ENCODE measurements at places on chromosomes 1 and 21. TPM values are rescaled to one million over a fixed set of nuclear protein-coding genes. Genes with fewer than 3 reads are reported as not detected.

Gene KRTAP19-3
- not detected for total RNA-seq

Gene RABGGTB
- 91.7 TPM for total RNA-seq

- no peaks in the 10 kb centered on the region for H3K36me3 ChIP-seq
- H3K4me3 ChIP-seq = no peak overlapping the region
- H3K27ac ChIP-seq = no peak overlapping the region
- no peaks in the 10 kb centered on the region for H3K27me3 ChIP-seq
- no peak for DNase-seq
Observed at GRCh38 chr1:164760569-164760968, 201.6 kb downstream of the PBX1 start.

GRCh38 chr1:63362073-63362472 is 5.4 kb upstream of the ALG6 start:
- no peak overlapping the region for H3K4me3 ChIP-seq
- peaks cover 22% of the 10 kb centered on the region for H3K27me3 ChIP-seq
- H3K36me3 ChIP-seq = no peaks in the 10 kb centered on the region
- peaks cover 6% of the 10 kb centered on the region for H3K4me1 ChIP-seq
- no peak for DNase-seq

- H3K27ac ChIP-seq = no peak overlapping the region
- H3K4me3 ChIP-seq = no peak overlapping the region
- DNase-seq = no peak
- no peaks in the 10 kb centered on the region for H3K27me3 ChIP-seq
- H3K36me3 ChIP-seq = no peaks in the 10 kb centered on the region
Observed at GRCh38 chr1:49048188-49048587, 271.5 kb upstream of the BEND5 start.

- H3K4me3 ChIP-seq = no peak overlapping the region
- peaks cover 16% of the 10 kb centered on the region for H3K4me1 ChIP-seq
- no peaks in the 10 kb centered on the region for H3K27me3 ChIP-seq
- H3K27ac ChIP-seq = no peak overlapping the region
- no peaks in the 10 kb centered on the region for H3K36me3 ChIP-seq
Observed at GRCh38 chr1:183838221-183838620, 33.3 kb downstream of the RGL1 start.

DNA sequence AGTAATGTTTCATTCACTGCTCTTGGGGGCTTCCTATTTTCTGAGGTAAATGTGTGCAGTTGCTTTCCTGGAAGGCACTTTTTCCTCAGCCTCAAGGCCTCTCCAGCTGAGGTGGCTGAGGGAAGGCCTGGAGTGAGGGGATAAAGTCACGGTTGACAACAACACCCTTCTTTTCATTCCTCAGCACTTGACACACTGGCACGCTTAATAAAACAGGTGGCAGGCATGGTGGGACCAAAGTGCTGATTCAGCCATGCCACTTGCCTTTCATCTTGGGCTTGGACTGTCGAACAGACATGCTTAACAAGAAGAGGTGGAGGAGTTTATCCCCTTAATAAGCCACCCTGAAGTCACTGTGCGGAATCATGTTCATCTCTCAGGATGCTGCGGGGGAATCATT is 23.6 kb upstream of the GRHL3 start:
- no peaks in the 10 kb centered on the region for H3K4me1 ChIP-seq
- H3K27me3 ChIP-seq = peaks cover 33% of the 10 kb centered on the region
- no peaks in the 10 kb centered on the region for H3K36me3 ChIP-seq

GRCh38 chr1:27602462-27603308 is 1.3 kb downstream of the AHDC1 start:
- H3K4me1 ChIP-seq = peaks cover 44% of the 10 kb centered on the region
- no peaks in the 10 kb centered on the region for H3K36me3 ChIP-seq
- H3K27ac ChIP-seq = peak overlapping the region; percentile 55

- H3K4me3 ChIP-seq = no peak overlapping the region
- H3K4me1 ChIP-seq = peaks cover 11% of the 10 kb centered on the region
- H3K27ac ChIP-seq = no peak overlapping the region
- no peaks in the 10 kb centered on the region for H3K27me3 ChIP-seq
- no peak for DNase-seq
Observed at GRCh38 chr21:42862774-42863503, 16.4 kb downstream of the WDR4 start.

DNA sequence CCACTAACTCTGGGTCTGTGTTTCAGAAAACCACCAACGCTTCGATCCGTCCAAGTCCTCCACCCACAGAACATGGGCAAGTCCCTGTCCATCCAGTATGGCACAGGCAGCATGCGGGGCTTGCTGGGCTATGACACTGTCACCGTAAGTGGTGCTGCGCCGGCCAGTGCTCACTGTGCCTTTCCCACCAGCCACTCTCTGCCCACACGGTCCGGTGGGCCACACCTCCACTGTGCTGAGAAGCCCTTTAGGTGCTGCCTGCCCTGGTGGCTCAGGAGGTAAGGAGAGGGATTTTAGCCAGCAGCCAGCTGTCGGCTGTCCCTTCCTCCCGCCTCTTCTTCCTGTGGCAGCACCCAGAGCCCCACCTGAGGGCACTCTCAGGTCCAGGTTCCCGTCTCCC is 33.9 kb downstream of the PROK1 start:
- H3K36me3 ChIP-seq = no peaks in the 10 kb centered on the region
- H3K27ac ChIP-seq = no peak overlapping the region
- H3K4me3 ChIP-seq = no peak overlapping the region
- H3K27me3 ChIP-seq = peaks cover 8% of the 10 kb centered on the region
- no peaks in the 10 kb centered on the region for H3K4me1 ChIP-seq

DNA sequence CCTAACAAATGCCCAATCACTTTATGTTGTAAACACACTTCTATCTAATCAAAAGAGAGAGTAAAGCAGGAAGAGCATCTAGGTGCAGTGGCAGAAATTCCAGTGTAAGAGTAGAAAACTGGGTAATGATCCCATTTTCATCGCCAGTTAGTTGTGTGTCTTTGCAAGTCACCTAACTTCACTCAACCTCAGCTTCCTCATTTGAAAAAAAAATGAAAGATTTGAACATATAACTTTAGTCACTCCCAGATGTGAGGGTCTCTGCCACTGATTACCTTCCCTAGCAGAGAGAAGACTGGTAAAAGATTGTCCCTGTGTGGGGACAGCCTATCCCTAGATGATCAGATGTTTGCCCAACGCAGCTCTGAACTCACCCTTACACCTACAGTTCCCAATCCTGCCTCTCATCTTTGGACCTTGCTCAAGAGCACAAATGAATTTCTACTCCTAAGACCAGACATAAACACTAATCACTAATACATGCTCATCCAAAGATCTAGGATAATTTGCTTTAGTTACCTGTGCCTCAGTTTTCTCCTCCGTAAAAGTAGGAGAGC is 25.2 kb upstream of the DUSP23 start:
- DNase-seq = no peak
- no peaks in the 10 kb centered on the region for H3K36me3 ChIP-seq
- H3K27ac ChIP-seq = no peak overlapping the region
- H3K4me3 ChIP-seq = no peak overlapping the region
- no peaks in the 10 kb centered on the region for H3K4me1 ChIP-seq

GRCh38 chr1:111856411-111857185 is 100.9 kb downstream of the DDX20 start:
- no peaks in the 10 kb centered on the region for H3K36me3 ChIP-seq
- no peak overlapping the region for H3K4me3 ChIP-seq
- no peak for DNase-seq
- H3K27ac ChIP-seq = no peak overlapping the region

All from activated CD8-positive, alpha-beta T cell treated with anti-CD3 and anti-CD28 coated beads, Interleukin-2, amount 10 ng/mL, durations not matched to agents 7 days and 5 days (primary cell).